ENCODE measurements at places on chromosomes 3 and 15.

- DNase-seq: no peak
Observed at GRCh38 chr15:92332125-92332899, 61.4 kb upstream of the ST8SIA2 start.

DNA sequence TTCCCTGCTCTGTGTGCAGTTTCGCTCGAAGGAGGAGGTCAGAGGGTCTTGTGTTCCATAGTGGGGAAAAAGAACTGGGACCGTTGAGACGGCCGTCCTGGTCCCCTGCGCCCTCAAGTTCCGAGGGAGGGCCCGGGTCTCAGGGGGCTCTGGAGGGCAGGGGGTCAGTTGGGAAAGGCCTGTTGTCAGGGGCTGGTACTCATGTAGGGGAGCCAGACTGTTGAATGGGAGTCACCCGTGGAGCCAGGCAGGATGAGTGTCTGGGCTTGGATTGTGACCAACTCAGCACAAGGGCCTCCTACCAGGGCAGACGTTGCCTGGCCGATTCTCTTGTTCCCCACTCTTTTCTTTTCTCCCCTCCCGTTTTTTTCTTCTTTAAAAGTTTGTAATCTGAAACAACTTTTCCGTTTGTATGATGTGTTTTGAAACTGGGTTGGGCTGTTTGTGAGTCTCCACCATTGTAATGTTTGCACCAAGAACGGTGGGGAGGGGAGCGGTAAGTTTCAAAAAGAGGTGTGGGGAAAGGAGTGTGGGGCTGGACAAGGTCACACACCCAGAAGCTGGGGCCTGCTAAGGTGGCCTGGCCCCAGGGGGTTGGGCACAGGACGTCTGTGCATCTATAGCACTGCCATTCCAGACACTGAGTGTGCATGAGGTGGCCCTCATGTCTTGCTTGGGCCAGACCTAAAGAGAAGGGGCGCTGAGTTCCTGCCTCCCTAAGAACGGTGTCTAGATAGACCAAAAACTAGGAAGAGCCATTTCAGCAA, 1.1 kb downstream of the CMTM7 start:
- peak; percentile 13 for DNase-seq

- no peak for DNase-seq
Observed at GRCh38 chr3:72440491-72440890, 407.8 kb downstream of the SHQ1 start.

DNA sequence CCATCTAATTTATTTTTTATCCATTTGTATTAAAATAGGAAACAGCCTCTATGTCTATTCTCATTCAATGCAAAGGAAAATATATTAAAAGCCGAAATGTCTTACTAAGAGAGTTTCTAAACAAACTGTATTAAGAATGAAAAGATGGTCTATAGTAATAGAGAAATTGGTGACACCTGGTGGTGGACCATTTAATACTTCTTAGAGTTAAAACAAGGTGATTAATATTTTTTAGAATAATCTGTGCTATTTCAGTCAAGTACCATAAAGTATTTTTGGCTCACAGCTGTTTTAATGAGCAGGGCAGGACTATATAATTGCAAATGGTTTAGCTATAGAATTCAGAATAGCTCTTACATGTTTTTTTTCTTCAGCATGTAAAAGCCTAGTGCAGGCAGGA, 55.7 kb downstream of the SYNPR start:
- no peak for DNase-seq

DNA sequence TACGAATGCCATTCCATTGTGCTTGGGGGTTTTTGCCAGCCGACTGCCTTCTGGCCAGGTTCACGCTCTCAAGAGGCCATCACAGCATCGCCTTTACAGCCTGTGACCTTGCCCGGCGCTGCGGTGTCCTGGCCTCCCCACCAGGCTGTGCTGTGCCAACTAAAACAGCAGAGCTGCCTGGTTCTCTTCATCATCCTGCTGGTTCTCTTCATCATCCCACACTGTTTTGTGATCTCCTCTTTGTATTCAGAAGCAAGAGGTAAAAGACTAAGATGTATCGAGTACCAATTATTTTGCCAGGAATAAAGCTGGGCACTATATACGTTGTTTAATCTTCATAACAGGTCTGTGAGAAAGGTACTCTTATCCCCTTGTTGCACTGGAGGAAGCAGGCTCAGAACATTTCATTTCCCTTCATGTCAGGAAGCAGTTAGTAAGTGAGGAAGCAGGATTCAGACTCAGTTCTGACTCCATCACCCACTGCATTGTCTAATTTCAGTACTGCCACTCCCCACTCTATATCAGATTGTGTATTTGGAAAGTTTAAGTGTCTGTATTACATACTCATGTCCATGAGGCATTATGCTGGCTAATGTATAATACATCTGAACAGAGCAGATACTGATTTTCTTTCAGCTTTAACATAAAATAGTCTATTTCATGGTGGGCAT, 92.7 kb downstream of the LRRC28 start:
- peak; percentile 16 for DNase-seq

DNA sequence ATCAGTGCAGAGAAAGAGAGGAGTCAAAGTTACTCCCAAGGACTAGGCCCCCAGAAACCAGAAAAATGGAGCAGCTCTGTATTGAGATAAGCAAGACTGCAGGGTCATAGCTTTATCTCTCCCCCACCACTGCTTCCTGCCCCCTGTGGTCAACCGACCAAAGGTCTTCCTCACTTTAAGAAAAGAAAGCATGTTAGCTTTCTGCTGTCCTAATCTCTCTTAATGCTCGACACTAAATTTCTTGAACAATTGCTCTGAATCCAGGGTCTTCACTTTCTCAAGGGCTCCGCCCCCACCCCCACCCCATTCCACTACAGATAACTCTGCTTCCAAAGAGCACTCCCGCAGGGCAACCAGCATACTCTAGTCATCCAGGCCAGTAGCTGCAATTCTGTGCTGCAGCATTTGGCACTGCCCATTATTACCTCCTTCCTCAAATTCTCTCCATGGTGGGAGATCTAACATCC, 31.9 kb downstream of the TNIK start:
- DNase-seq: no peak

GRCh38 chr3:159796226-159796625, 192.4 kb upstream of the IL12A start:
- DNase-seq: no peak

GRCh38 chr15:70514251-70514650, 249.1 kb downstream of the UACA start:
- no peak for DNase-seq

DNA sequence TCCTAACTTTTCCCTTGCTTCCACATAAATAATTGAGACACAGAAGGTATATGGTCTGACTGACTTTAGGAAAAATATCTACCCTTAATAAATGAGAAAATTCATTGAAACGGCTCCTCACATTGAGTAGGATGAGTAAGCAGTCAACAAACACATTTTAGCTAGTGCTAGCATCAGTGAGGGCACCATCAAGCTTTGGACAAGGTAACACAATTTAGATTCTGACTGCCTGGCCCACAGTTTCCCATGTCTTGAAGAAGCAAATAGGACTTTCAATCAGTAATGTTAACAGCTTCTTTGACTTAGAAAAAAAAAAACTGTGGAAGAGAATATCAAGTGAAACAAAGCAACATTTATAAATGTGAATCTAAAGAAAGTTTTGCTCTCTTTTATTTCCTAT, 70.1 kb upstream of the MBNL1 start:
- no peak for DNase-seq

GRCh38 chr15:40302288-40302886, 5.3 kb downstream of the PLCB2 start:
- no peak for DNase-seq

DNA sequence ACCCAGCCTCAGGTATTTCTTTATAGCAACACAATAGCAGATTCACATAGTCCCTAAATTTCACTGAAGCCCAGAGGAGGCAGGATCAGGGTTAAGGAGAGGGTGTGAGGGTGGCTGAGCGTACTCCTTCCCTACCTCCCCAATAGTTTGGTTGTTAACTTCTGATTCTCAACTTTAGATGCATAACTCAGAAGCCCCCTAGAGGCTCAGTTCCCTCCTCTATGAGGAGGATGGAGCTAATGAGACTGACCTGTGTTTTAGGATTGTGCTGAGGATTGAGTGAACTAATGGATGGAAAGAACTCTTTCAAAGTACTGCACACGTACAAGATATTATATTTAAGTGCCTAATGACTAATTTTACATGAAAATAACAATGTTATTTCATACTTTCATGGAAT, 249.3 kb upstream of the SOX14 start:
- DNase-seq: no peak

DNA sequence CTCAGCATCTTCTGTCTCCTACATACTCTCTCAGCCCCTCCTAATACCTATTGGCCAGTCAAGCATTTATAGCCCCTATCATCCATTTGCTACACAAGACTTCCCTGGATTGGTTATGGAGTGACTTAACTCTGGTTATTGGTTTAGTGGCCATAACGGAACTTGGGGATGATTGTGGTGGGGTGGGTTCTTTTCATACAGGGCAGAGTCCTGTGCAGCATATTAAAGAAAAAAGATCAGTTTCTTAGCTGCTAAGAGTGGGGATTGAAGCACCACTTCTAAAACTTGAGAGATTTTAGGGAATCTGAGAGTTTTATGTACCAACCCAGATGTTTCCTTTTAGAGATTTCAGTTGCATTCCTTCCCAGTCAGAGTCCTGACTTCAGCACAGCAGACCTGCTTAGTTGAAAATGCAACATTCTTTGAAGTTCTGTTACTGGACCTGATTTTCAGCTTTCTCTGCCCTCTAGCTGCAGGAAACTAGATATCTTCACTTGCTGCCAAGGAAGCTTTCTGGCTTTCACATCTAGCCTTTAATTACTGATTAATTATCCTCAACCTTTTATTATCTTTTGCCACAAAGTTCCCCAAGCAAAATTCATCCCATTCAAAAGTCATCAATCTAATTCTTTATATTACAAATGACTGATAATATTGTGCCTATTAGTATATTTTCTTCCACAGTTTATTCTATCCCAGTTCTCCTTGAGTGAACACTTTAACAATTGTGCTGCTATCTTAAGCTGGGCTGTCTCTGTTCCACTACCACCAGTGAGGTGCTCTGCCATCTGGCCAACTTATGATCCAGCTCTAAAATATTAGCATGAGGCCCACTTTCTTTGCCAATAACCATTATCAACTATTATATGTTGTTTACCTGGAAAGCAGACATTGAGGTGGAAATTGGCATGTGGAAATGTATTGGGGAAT, 906.0 kb upstream of the ALCAM start:
- no peak for DNase-seq

GRCh38 chr3:61790411-61790810, 229.0 kb downstream of the PTPRG start:
- DNase-seq: no peak

- no peak for DNase-seq
Observed at GRCh38 chr3:189827108-189827507, 195.9 kb downstream of the TP63 start.

GRCh38 chr15:40069178-40070165, 30.5 kb upstream of the SRP14 start:
- no peak for DNase-seq

GRCh38 chr3:138441742-138442141, 7.3 kb downstream of the ESYT3 start:
- DNase-seq: no peak

- DNase-seq: no peak
Observed at GRCh38 chr3:12194209-12194608, 35.5 kb upstream of the TIMP4 start.

- no peak for DNase-seq
Observed at GRCh38 chr15:35120173-35120572, 35.1 kb upstream of the NANOGP8 start.

Measured in activated CD4-positive, alpha-beta T cell treated with anti-CD3 and anti-CD28 coated beads, Interleukin-2, amount 50 U/mL, for 24 hours (primary cell).